ENCODE measurements at places on chromosomes 1 and 21.

GRCh38 chr1:16405441-16405840 lies 31.8 kb downstream of the SPATA21 start:
- no peak for DNase-seq

DNA sequence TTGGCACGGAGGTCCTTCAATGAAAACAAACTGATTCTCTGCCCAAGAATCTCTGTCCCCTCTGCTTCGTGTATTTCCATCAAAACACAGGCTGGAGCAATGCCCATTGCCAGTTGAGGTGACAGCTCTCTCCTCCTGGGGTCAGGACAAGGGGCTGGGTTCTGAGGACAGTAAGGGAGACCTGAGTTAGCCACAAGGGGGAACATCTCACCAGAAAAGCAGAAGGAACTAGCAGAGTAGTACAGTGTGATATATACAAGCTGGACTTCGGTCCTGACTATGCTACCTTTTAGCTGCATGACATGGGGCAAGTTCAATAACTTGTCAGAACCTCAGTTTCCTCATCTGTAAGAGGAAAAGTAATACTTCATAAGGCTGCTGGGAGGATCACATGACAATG lies 50.3 kb downstream of the SYT2 start:
- no peak for DNase-seq

- no peak for DNase-seq
These were observed 15.4 kb upstream of the SELENON start for GRCh38 chr1:25784575-25785051.

- DNase-seq: no peak
These were observed 122.8 kb downstream of the ACTL8 start for GRCh38 chr1:17877896-17878295.

GRCh38 chr21:42392731-42393442 lies 3.0 kb downstream of the TMPRSS3 start:
- no peak for DNase-seq

GRCh38 chr1:101453844-101454243 lies 217.0 kb downstream of the S1PR1 start:
- DNase-seq: no peak

GRCh38 chr1:164801246-164801731 lies 242.3 kb downstream of the PBX1 start:
- no peak for DNase-seq
